Vagina (tissue), 2 donors: ENCODE measurements at places on chromosomes 11 and 22.

DNA sequence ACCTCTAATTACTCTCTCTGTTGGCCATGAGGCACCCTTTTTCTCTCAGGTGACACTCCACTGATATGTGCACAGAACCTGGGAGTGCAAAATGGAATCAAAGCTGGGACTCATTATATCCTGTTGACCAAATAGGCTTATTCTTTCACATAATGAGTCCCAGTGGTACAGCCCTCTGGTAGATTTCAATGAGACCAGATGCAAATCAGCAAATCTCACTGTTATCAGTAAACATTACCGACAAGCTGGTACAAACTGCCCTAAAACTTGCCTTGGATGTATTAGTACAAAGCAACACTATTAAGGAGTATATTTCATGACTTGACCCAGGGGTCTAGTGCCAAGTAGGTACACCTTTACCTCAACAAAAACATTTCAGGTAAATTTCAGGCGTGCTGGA lies 128.3 kb downstream of the DDX10 start:
- no peaks in the 10 kb centered on the region for H3K4me1 ChIP-seq
- no peak overlapping the region for H3K4me3 ChIP-seq
- no peaks in the 10 kb centered on the region for H3K27me3 ChIP-seq
- H3K27ac ChIP-seq = no peak overlapping the region

GRCh38 chr11:127624306-127624856 lies 623.8 kb upstream of the KIRREL3 start:
- H3K27ac ChIP-seq = no peak overlapping the region
- no peak overlapping the region for H3K4me3 ChIP-seq
- no peak for DNase-seq
- no peaks in the 10 kb centered on the region for H3K4me1 ChIP-seq

DNA sequence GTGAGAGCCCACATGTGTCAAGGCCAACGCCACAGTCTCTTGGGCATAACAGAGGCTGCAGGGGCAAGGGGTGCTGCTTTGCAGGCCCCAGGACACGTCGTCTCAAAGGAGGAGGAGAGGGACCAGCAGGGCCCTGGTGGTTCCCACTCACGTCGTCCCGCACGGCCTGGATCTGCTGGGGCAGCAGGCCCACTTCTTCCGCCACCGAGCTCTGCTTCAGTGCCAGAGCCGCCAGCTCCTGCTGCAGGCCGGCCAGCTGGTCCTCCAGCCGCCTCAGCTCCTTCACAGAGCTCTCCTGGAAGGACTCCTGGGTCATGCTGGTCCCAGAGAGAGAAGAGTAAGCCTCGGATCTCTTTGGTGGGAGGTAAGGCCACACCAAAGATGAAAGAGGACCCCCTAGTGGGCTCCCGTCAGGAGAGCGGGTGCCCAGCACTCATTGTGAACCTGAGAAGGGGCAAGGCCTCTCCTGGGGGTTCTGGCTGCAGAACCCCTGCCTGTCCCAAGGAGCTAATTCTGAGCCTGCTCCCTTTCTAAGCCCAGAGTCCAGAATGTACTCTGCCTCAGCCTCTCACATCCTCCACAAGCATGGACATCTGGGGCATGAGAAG lies 15.6 kb downstream of the SUN2 start:
- H3K36me3 ChIP-seq = peaks cover 95% of the 10 kb centered on the region
- H3K4me3 ChIP-seq = no peak overlapping the region
- no peak for DNase-seq
- no peak overlapping the region for H3K27ac ChIP-seq
- no peaks in the 10 kb centered on the region for H3K27me3 ChIP-seq

DNA sequence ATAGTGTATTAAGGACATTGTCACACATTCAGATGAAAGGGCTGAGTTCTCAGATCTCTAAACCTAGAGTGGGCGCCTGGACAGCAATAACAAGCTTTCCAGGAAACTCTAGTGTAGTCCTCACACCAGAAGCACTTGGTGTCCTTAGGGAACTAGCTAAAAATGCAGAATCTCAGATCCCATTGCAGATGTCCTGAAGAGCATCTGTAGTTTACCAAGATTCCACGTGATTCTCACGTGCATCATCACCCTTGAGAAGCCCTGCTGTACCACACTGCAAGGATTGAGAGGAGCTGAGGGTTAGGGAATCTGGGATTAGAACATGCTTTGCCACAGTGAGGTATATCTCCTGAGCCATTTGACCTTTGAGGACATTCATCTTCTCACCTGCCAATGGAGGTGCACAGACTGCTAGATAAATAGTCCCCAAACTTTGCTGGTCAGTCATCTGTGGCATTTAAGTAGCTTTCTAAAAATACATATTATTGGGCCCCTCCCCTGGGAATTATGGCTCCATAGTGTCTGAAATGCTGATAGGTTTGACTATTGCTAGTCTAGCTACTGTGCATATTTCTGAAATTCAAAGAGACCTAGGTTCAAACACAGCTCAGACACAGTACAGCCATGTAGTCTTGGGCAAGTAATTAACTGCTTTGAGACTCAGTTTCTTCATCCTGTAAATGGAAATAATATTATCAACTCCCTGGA lies 1068.9 kb downstream of the OPCML start:
- H3K4me3 ChIP-seq = no peak overlapping the region
- no peaks in the 10 kb centered on the region for H3K36me3 ChIP-seq
- H3K27me3 ChIP-seq = no peaks in the 10 kb centered on the region

DNA sequence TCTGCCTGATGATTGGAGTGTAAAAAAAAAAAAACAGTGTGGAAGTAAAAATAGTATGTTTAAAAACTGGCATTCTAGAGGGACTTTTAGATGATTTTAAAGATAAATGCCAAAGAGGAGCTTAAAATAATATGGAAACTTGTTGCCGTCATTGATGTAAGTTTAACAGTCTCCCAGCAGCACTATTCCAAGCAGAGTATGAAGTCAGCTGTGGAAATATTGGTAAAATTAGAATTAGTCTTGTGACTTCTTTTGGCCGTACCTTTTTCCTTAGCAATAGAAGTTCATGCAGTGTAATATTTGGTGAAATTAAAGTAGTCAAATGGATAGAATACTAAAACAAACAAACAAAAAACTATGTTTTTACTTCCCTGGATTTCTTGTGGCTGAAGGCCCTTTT lies 134.9 kb downstream of the METTL15 start:
- H3K27me3 ChIP-seq = no peaks in the 10 kb centered on the region
- peaks cover 7% of the 10 kb centered on the region for H3K4me1 ChIP-seq
- no peaks in the 10 kb centered on the region for H3K36me3 ChIP-seq
- no peak overlapping the region for H3K27ac ChIP-seq
- no peak overlapping the region for H3K4me3 ChIP-seq

DNA sequence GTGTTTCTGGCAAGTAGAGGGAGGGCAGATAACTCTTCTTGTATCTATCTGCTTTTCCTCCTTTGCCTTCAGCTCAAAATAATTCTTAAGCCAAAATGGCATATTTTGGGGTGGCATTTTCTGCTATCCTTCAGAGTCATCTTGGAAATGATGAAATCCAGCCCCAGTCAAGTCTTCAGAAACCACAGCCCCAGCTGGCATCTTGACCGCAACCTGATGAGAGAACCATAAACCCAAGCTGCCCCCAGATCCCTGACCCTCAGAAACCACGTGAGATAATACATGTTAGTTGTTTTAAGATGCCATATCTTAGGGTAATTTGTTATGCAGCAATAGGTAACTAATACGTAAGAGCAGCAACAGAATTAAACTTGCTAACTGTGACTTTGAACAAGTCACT lies 15.1 kb upstream of the PAMR1 start:
- peak overlapping the region; percentile 70 for H3K27ac ChIP-seq
- no peaks in the 10 kb centered on the region for H3K36me3 ChIP-seq
- H3K4me3 ChIP-seq = no peak overlapping the region
- H3K27me3 ChIP-seq = no peaks in the 10 kb centered on the region
- peak; percentile 44 for DNase-seq
- H3K4me1 ChIP-seq = peaks cover 29% of the 10 kb centered on the region

- no peak for DNase-seq
- no peak overlapping the region for H3K4me3 ChIP-seq
- peak overlapping the region; percentile 73 for H3K27ac ChIP-seq
- peaks cover 73% of the 10 kb centered on the region for H3K4me1 ChIP-seq
- no peaks in the 10 kb centered on the region for H3K36me3 ChIP-seq
- no peaks in the 10 kb centered on the region for H3K27me3 ChIP-seq
These were observed 28.6 kb downstream of the LRP5 start for GRCh38 chr11:68340784-68341556.

GRCh38 chr11:2385156-2386151 lies 8.3 kb downstream of the CD81 start:
- DNase-seq = no peak
- H3K4me3 ChIP-seq = no peak overlapping the region
- H3K27ac ChIP-seq = peak overlapping the region; percentile 98
- peaks cover 100% of the 10 kb centered on the region for H3K4me1 ChIP-seq
- no peaks in the 10 kb centered on the region for H3K27me3 ChIP-seq

- H3K4me3 ChIP-seq = no peak overlapping the region
- DNase-seq = peak; percentile 14
- H3K27ac ChIP-seq = no peak overlapping the region
- H3K36me3 ChIP-seq = no peaks in the 10 kb centered on the region
- no peaks in the 10 kb centered on the region for H3K4me1 ChIP-seq
- H3K27me3 ChIP-seq = no peaks in the 10 kb centered on the region
These were observed 24.1 kb upstream of the NXPE4 start for GRCh38 chr11:114619659-114620173.

GRCh38 chr11:108112057-108112456 lies 9.3 kb upstream of the ACAT1 start:
- DNase-seq = no peak
- peaks cover 13% of the 10 kb centered on the region for H3K4me1 ChIP-seq
- no peaks in the 10 kb centered on the region for H3K27me3 ChIP-seq
- no peak overlapping the region for H3K27ac ChIP-seq

DNA sequence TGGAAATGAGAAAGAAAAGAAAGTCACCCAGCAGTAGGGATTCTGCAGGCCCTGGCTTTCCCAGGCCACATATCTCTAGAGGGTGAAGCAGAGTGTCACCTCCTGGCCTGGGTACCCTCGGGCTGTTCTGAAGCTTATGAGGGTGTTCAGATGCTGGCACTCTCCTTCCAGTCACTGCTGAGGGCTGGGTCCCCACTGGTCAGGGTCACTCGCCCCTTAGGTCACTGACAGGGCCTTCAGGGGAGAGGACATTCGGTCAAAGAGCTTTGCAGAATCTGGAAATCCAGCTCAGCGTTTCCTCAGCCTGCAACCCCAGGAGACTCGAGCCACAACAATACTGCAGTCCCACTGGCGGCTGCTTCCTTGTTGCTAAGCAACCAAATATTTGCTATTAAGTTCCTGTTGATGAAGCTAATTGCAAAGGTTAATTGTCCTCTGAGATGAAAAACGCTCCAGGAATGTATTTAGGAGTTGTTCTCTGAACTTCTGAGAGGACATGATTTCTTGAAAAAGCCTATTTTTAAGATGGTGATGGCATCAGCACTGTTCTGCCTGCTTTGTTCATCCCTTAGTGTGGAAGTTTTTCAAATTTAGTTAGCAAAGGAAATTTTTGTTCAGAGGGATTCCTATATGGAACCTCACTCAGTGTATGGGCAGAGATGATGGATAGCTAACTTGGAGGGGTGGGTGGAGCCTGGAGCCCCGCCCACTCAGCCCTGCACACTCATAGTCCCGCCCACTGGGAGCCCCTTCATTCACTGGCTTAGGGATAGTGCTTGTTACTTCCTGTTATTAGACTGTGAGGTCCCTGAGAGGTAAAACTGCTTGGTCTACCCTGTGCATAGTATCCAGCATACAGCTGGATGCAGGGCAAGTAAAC lies 109.2 kb downstream of the CSNK2A3 start:
- H3K27me3 ChIP-seq = no peaks in the 10 kb centered on the region
- peak overlapping the region; percentile 64 for H3K27ac ChIP-seq
- no peaks in the 10 kb centered on the region for H3K36me3 ChIP-seq
- no peak for DNase-seq
- no peak overlapping the region for H3K4me3 ChIP-seq
- peaks cover 26% of the 10 kb centered on the region for H3K4me1 ChIP-seq

GRCh38 chr11:83219095-83219494 lies 25.6 kb downstream of the ANKRD42 start:
- H3K27ac ChIP-seq = no peak overlapping the region
- H3K4me1 ChIP-seq = no peaks in the 10 kb centered on the region
- H3K27me3 ChIP-seq = no peaks in the 10 kb centered on the region
- H3K4me3 ChIP-seq = no peak overlapping the region
- H3K36me3 ChIP-seq = no peaks in the 10 kb centered on the region

- H3K27ac ChIP-seq = peak overlapping the region; percentile 93
- peaks cover 35% of the 10 kb centered on the region for H3K4me1 ChIP-seq
- H3K36me3 ChIP-seq = no peaks in the 10 kb centered on the region
- H3K4me3 ChIP-seq = peak overlapping the region; percentile 78
- DNase-seq = no peak
These were observed 804 bp downstream of the APIP start for GRCh38 chr11:34915136-34916014.

GRCh38 chr11:33868647-33869461 lies 23.0 kb downstream of the LMO2 start:
- no peaks in the 10 kb centered on the region for H3K27me3 ChIP-seq
- H3K4me3 ChIP-seq = peak overlapping the region; percentile 73
- H3K36me3 ChIP-seq = no peaks in the 10 kb centered on the region
- peak overlapping the region; percentile 85 for H3K27ac ChIP-seq

- no peak for DNase-seq
- H3K4me3 ChIP-seq = no peak overlapping the region
- H3K36me3 ChIP-seq = no peaks in the 10 kb centered on the region
- H3K27me3 ChIP-seq = no peaks in the 10 kb centered on the region
- H3K27ac ChIP-seq = no peak overlapping the region
These were observed 20.3 kb downstream of the BMAL1 start for GRCh38 chr11:13297917-13298356.

DNA sequence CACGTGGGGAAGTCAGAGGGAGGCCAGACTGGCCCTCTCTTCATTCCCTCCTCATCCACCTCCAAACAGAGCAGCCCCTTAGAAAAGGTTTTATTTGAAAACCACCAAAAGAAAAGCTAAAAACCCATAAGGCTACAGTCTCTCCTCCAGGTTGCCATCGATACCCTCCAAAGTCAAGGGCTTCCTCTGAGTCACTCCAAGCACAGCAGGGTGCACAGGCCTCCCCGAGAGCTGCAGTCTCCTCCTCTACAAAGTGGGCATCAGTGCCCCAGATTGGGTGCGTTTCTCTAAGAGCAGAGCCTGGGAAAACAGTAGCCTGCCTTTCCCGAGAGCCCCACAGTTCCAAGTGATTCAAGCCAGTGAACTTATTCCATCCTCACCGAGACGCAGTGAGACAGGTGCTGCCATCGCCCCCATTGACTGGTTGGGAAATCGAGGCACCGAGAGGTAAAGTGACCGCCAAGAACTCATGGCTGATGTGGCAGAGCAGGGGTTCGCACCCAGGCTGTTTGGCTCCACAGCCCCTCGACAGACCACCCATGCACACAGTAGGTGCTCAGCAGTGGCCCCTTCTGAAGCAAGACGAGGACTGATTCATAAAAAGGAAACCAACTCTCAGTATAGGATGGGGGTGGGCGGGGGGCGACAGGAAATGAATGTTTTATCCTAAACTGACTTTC lies 91.7 kb upstream of the SHISAL1 start:
- no peaks in the 10 kb centered on the region for H3K36me3 ChIP-seq
- no peaks in the 10 kb centered on the region for H3K27me3 ChIP-seq
- no peak for DNase-seq
- H3K27ac ChIP-seq = no peak overlapping the region
- no peaks in the 10 kb centered on the region for H3K4me1 ChIP-seq
- no peak overlapping the region for H3K4me3 ChIP-seq
